ENCODE measurements at places on chromosomes 11 and 22. TPM values are rescaled to one million over a fixed set of nuclear protein-coding genes. Genes with fewer than 3 reads are reported as not detected.

SPTBN2 gene
- 4.9 TPM for total RNA-seq

ZBED4 gene
- 7.5 TPM for total RNA-seq

DNA sequence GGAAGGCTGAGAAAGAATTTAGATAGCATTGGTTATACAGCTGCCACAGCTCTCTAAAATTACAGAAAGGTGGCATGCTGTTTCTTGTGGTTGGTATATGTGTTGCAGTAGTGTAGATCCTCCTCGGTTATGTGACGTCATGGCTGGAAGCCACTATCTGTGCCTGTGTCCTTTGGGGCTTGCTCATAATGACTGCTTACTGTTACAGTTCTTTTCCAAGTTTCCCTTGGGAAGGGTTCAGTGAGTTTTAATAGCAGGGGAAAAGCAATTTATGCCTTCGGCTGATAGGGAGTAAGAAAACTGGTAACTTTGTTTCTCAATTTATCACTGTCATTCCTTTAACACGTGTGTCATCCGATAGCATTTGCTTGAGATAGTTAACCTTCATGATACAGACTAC, 47.2 kb downstream of the POLD3 start:
- H3K27me3 ChIP-seq: no peaks in the 10 kb centered on the region
- peak overlapping the region; percentile 89 for H3K27ac ChIP-seq
- H3K4me1 ChIP-seq: no peaks in the 10 kb centered on the region
- H3K36me3 ChIP-seq: peaks cover 7% of the 10 kb centered on the region

- no peaks in the 10 kb centered on the region for H3K36me3 ChIP-seq
- no peak overlapping the region for H3K4me3 ChIP-seq
- no peak overlapping the region for H3K27ac ChIP-seq
- H3K27me3 ChIP-seq: no peaks in the 10 kb centered on the region
These were observed 28.9 kb upstream of the ACER3 start for GRCh38 chr11:76831686-76832310.

GRCh38 chr11:131300439-131300717, 70.0 kb upstream of the NTM start:
- H3K4me3 ChIP-seq: no peak overlapping the region
- no peaks in the 10 kb centered on the region for H3K4me1 ChIP-seq

GRCh38 chr11:67053896-67054329, 2.7 kb upstream of the RHOD start:
- H3K4me1 ChIP-seq: peaks cover 16% of the 10 kb centered on the region
- no peak for DNase-seq
- no peaks in the 10 kb centered on the region for H3K27me3 ChIP-seq
- no peaks in the 10 kb centered on the region for H3K36me3 ChIP-seq
- no peak overlapping the region for H3K4me3 ChIP-seq
- H3K27ac ChIP-seq: no peak overlapping the region

DNA sequence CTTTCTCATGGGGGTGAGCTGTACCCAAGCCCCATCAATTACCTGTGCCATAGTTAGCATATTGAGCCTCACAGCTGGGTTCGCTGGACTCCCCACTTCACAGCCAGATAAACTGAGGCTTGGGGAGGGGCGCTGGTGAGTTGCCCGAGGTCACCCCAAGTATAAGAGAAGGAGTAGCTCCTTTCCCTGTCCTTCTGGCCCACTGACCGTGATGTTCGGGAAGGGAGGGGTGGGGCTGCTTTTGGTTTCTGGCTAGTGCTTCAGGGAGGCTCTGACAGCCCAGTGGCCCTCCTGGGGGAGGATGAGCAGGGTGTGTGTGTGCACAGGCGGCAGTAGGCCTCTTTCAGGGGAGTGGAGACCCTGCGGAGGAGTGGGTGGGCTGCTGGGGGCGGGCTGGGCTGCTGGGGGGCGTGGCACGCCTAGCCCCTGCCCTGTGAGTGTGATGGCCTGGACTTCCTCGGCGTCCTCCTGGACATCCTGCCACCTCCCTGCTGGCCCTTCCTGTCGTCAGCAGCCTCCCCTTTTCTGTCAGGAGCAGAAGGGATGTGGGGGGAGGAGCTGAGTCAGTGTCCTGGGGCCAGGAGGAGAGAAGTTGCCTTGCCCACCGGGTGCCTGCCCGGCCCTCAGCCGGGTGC, 50.3 kb downstream of the TRIOBP start:
- DNase-seq: peak; percentile 84
- no peaks in the 10 kb centered on the region for H3K36me3 ChIP-seq
- H3K4me3 ChIP-seq: peak overlapping the region; percentile 80
- H3K27ac ChIP-seq: peak overlapping the region; percentile 98

DNA sequence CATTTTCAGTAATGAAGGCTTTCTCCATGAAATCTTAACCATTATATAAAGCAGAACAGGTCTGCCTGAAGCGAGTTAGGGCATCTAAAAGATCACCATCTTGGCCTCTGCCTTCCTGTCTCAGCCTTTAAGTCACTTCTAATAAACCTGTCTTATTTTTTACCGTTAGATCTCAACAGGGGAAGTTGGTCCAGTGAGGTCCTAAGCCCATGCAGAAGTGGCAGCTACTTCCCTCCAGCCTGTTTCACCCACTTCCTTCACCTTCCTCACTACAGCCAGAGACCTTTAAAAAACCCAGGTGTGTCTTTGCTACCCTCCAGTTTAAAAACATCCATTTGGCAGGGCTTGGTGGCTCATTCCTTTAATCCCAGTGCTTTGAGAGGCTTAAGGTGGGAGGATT, 14.1 kb upstream of the LIPT2 start:
- H3K4me1 ChIP-seq: no peaks in the 10 kb centered on the region
- no peak overlapping the region for H3K27ac ChIP-seq
- no peak for DNase-seq
- H3K4me3 ChIP-seq: no peak overlapping the region

DNA sequence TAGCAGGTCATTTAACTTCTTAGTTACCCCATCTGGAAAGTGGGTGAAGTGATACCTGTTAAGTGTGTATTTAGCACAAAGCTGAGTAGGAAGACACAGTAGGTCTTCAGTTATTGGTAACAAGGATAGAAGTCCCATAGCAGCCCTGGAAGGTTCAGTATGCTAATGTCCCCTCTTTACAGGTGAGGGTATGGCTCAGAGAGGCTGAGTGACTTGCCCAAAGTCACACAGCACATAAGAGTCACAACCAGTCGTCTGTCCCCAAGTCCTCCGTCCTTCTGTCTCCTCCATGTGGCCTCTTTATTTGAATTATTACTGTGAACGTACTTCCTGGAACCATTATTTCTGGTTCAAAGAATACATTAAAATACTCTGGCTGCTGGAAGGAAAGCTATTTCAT, 10.5 kb downstream of the ASPHD2 start:
- H3K27me3 ChIP-seq: no peaks in the 10 kb centered on the region
- H3K36me3 ChIP-seq: no peaks in the 10 kb centered on the region
- H3K4me1 ChIP-seq: no peaks in the 10 kb centered on the region
- H3K27ac ChIP-seq: no peak overlapping the region
- H3K4me3 ChIP-seq: no peak overlapping the region
- DNase-seq: no peak

Measured in sigmoid colon (tissue), 7 donors.